ENCODE measurements at places on chromosomes 11 and 22.

DNA sequence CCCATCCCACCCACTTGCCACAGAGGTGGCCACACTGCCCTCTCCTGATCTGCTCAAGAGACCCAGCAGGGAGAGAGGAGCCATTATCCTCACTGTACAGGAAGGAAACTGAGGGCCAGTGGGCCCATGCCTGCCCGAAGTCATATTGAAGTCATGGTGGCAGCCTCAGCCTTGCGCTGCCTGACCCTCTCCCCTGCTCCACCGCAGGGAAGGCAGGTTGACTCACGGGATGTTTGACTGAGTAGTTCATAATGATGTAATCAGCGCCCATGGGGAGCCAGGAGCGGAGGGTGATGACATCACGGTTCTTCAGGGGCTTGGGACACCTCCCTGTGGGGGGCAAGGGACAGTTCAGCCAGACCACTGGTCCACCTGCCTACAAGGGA lies 6.1 kb upstream of the ARAP1 start:
- no peak for DNase-seq

- no peak for DNase-seq
Measured at GRCh38 chr11:35618497-35619115, 346 bp downstream of the FJX1 start.

DNA sequence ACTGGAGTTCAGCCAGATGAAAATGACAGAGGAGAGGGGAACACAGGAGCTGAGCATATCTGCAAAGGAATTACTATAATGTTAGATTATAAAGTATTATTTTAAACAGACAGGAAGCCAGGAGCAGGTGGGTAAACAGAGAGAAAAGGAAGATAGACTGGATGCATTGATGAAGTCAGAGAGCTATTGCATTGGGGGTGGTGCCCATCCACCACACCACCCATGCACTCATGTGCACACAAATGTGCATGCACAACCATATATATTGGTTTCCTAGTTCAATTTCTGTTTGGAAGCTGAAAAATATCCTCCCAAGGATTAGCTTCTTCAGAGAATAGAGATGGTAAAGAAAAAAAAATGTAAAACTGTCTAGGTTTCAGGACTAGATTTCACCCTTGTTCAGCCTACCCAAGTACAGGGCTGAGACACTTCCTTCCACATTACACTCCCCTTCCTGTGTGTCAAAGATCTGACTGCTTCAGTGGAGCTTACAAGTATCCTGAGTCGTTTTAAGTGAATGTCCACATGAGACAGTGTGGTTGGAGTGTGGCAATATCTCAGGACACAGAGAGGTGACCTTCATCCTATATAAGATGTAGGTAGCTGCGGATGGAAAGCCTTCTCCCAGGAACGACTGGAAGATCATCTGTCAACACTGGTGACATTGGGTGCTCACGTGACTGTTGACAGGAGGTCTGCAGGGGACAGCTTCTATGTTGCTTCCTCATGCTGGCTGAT lies 12.2 kb upstream of the SMPD1 start:
- no peak for DNase-seq

GRCh38 chr22:39699631-39700360 lies 129.2 kb downstream of the CACNA1I start:
- no peak for DNase-seq

DNA sequence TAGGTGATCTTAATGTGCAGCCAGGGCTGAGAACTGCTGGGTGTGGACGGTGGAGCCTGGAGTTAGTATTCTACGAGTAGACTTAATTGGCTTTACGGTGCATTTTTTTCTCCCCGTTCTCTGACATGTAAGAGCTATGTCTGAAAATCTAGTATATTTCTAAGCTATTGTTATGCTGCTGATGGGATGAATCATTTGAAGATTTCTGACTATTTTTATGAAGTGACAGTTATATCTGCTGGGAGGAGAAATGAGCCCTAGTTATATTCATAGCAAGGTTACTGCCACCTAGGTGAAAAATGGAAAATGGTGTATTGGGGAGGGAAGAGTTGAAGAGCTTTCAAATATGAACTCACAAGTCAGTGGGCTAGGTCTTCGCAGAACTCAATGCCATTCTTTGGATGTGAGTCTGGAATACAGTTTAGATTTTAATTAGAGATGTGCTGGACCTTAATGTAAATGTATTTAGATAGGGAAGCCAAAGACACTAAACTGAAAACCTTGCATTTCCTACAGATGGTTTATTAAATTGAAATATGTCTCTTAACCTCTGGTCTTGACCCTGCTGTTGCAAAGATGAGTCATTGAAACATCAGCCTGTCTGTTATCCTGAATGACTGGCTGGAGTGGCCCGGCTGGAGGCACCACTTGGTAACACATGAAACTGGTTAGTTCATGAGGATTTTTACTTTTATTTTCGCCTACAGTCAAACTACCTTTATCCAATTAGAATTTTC lies 293.7 kb downstream of the DDX10 start:
- DNase-seq: no peak

DNA sequence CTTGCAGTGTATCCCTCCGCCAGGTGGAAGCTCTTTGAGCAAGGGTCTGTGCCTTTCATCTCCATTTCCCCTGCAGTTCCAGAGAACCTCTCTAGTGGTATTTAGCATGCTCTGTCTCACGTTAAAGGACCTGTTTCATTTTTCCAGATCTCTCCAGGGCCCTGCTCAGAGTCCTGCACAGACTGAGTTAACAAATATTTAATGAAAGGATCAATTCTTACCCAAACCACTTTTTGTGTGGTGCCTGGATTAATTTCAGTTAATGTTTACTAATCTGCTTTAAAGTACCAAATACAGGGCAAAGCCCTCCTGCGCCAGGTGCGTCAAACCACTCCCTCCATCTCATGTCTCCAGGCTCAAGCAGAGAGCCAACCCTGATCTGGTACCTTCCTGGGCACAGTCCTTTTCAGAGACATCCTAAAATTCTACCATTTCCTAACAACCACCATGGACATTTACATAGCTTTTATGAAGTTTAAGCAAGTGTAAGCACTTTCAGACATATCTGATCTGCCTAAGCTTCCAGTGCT lies 18.7 kb upstream of the ACER3 start:
- DNase-seq: no peak

DNA sequence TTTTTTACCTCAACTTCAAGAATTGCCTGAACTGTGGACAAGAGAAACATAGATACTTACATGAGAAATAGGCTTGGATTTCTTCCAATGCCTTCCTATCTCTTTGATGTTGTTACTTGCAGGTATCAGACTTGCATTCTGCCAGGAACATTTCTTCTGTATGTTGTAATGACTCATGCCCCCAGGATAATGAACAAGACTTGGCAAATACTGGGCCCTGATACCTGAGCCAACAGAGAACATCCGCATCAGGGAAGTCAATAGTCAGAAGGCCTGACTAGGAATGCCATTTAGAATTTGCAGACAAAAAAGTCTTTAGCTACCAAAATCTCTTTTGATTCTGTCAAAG lies 273.7 kb upstream of the KIRREL3 start:
- DNase-seq: no peak

DNA sequence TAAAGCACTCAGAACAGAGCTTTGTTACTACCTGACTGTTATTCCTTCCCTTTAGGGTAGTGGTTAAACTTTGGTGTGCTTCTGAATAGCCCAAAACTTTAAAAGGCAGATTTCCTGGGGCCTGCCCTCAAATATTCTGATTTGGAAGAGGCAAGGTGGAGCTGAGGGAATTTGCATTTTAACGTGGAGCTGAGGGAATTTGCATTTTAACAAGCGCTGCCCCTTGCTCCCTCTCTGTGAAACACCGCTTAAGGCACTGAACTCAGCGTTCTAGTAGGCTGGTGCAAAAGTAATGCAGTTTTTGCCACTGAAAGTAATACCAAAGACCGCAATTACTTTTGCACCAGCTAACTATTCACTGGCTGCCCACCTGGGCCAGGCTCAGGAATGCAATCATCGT lies 35.0 kb downstream of the TPST2 start:
- DNase-seq: no peak

DNA sequence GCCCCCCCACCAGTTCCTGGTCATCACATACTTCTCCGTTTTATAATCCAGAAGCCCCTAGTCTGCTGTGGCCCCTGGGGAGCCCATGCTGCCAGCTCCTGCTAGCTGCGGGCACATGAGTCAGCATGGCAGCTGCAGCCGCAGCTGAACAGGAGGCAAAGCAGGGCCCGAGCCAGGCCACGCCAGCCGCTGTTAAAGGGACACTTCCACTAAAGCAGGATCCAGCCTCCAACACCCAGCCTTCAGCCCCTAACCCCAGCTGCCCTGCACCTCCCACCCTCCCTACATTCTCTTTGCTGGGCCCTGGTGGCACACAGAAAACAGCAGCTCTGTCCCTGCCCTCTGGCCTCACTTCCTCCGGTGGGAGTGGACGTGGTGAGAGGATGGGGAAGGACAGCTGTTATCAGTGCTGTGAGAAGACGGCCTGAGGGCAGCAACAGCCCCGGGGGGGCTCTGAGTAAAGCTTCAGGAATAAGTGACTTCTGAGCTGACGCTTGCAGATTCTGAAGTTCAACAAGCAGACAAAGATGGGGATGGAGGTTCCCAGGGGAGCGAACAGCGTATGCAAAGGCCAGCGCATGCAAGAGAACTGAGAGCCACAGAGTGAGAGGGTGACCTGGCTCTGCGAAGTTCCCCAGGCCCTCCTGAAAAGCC lies 688 bp upstream of the LRRC74B start:
- no peak for DNase-seq

- DNase-seq: no peak
Measured at GRCh38 chr22:21094911-21095772, 49.4 kb downstream of the LRRC74B start.

DNA sequence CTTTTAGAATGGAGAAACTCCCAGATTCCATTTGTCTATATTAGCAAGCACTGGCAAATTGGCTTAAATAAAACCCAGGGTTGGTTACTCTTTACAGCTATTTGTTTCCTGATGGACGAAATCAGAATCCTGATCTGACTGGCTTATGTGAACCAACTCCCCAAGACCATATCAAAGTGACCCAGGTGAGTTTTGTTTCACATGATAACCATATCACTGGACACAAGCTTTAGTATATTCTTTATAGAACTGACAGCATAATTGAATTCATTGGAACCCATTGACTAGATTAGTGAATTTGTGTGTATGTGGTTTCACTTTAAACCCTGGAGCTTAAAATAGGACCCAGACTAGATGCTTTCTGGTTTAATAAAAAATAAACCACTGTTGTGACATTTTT lies 39.3 kb downstream of the MCAM start:
- DNase-seq: no peak

GRCh38 chr11:91046261-91046660 lies 823.4 kb upstream of the CHORDC1 start:
- no peak for DNase-seq

- DNase-seq: no peak
Measured at GRCh38 chr11:3093281-3094191, 36.3 kb upstream of the CARS1 start.

GRCh38 chr11:67548555-67549110 lies 25.4 kb upstream of the CABP2 start:
- no peak for DNase-seq

DNA sequence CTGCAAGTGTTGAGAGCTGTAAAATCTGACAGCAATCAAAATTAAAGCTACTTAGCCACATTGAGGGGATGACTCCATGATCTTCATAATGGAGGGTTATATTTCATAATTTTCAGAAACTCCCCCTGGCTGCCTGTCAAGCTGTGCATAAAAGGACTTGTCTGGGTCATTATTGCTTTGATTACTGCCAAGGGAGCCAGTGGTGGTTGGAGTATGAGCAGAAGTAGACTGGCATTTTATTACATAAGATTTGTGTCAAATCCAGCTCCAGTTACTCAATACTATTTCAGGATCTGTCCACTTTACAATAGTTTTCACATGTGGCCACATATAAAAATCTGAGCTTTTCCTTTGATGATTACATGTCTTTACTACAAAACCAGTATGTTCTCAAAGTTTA lies 108.9 kb upstream of the SLC5A12 start:
- no peak for DNase-seq

GRCh38 chr22:32411402-32411801 lies 645 bp downstream of the RTCB start:
- no peak for DNase-seq

GRCh38 chr11:28690746-28691145 lies 582.6 kb downstream of the METTL15 start:
- DNase-seq: no peak

DNA sequence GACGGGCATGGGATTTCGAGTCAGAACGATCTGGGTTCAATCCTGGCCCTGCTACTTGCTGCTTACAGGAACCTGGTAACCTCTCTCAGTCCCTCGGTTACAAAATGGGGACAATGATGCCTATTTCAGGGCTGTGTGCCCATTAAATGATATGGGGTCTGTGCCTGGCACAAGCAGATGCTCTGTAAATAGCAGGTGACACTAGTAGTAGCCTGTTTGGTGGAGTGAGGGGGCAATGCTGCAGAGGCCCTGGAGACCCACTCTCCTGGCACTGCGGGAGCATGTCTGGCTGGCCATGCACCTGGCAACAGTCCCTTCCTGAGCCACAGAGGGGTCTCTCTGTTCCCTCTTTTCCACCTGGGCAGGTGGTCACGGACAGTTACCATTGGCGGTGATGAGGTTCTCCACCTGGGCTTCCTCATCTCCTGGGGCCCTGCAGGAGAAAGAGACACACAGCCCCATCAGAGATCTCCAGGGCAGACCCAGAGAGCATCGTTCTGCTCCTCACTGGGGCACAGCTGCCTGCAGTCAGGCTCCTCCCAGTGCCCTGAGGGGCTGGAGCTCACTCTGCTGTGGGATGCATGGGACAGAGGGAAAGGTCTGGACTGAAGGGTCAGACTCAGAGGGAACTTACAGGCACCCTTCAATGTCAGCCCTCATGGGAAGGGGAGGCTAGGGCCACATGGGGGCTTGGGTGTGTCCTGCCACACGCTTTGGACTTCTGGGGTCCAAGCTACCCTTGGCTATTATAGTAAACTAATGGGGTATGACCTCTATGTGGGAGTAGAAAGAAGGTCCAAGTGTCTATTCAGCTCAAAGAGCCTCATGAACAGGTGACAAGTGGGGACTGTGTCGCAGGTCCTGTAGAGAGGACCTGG lies 15.6 kb upstream of the FXYD2 start:
- DNase-seq: no peak

- DNase-seq: no peak
Measured at GRCh38 chr11:114399490-114400215, 658 bp downstream of the C11orf71 start.

- no peak for DNase-seq
Measured at GRCh38 chr11:133570376-133570775, 38.1 kb upstream of the OPCML start.

DNA sequence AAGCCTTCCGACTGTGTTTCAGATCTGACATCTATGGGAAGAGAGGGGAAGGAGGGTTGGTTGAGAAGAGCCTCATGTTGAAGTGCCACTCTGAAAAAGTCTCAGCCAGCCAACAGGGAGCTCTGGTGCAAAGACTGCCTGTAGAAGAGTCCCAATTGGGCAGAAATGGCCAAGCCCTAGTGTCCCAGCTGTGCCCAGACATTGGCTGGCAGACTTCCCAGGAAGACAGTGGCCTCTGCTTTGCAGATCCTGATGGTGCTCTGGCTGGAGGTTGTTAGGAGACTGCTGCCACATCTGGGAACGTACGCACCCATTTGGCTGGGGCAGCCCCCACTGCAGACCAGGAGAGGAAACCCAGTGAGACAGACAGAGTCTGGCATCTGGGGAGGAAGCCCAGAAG lies 3.2 kb upstream of the PLA2G3 start:
- DNase-seq: no peak
